ENCODE measurements at places on chromosomes 3 and 15.

DNA sequence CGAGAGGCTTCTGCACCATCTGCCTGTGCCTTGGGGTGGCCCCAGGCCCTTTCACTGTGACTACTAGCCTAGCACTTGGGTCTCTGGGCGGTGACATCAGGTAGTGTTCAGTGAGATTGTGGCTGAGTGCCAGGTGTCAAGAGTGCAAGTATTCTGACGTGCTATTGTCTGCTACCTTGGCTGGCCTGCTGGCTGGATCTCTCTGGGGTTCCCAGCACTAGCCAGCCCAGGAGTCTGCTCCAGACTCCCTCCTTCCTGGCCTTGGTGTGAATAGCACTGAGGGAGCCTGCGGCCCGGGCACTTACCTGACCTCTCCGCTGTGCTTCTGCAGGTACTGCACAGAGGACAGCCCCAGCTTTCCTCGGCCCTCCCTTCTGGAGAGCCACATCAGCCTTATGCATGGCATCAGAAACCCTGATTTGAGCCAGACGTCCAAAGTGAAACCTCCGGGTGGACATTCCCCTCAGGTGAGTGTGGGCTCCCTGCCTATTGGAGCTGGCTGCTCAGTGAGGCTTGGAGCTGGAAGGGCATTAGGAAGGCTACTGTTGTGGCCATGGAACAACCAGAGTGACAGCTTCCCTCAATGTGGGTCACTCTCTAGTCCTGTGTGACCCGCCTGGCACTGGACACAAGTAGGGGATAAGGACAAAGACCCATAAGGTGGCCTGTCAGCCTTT lies 17.5 kb upstream of the ALPK3 start:
- no peak for DNase-seq

- no peak for DNase-seq
These were observed 4.0 kb upstream of the AQR start for GRCh38 chr15:34973512-34973911.

DNA sequence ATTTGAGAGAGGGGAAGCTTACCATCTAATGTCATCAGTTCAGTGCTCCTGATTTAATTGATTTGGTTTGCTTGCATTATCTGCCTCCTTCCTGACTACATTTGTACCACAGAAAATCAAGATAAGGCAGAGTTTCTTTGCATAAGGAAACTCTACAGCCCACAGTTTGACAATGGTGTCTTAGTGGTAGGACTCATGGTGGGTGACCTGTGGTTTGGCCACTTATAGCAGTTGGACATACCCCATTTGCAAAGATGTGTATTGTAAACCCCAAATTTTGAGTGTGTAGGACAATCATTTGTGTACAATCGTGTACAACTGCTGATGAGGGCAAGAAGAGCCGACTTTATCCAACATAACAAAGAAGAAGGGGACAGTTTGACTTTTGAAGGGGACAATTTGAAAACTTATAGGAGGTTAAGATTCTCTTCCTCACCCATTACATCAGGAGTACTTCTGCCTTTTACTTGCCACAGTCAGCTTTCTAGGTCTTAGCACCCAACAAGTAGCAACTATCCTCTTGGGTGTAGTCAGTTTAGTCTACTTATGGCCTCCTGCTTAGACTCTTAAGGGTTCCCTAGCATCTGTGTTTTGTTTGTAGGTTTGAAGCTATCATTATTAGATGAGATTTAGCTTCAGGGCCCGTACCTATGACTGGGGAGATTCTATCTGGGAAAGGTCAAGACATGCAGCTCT lies 6.2 kb downstream of the TGFBR2 start:
- no peak for DNase-seq

DNA sequence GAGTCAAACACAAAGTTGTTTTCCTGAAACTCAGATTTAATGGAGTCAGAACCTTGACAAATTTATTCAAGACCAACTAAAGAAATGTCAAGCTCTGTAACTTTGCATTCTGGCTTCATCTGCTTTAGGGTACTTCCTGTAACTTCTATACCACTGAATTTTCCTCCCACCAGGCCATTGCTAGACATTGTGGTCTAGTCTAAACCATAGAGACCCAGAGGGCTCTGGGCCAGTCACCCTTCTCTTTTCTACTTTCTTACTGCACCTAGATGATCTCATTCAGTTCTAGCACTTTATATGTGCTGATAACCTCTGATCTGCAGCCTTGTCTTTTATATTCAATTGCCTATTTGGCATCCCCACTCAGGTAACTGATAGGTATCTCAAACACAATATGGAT lies 2.8 kb upstream of the OR5K1 start:
- DNase-seq = no peak

DNA sequence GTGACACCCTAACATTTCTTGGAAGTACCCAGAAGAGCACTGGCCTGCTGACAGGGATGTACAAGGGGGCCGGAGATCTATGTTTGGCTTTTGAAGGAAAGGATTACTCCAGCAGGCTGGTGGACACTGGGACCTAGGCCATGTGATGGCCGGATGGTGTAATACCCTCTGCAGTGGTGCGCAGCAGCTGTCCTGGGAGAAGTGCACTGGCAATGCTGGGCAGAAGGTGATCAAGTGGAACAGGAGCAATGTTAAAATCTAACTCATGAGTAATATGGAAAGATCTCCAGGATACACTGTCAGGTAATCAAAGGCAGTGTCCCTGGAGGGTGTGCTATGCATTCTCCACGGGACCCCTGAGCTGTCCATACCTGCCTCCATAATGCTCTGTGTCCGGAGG lies 71.2 kb upstream of the POMGNT2 start:
- no peak for DNase-seq

DNA sequence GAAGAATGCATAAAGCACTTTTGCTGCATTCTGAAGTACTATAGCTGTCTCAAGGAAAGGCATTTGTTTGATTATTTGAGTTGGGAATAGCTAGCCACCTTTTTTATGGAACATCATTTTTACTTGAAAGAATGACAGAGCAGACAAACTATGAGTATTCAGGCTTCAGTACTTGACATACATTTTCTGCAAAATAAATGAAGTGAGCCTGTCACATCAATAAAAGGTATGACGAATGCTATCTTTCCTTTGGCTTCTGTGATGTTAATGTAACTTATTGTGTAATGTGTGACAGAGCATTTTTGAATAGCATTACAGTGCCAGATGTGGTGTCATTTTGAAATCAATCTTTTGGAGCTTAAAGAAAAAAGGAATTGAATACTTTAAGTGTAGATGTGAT lies 440.3 kb upstream of the ONECUT1 start:
- no peak for DNase-seq

DNA sequence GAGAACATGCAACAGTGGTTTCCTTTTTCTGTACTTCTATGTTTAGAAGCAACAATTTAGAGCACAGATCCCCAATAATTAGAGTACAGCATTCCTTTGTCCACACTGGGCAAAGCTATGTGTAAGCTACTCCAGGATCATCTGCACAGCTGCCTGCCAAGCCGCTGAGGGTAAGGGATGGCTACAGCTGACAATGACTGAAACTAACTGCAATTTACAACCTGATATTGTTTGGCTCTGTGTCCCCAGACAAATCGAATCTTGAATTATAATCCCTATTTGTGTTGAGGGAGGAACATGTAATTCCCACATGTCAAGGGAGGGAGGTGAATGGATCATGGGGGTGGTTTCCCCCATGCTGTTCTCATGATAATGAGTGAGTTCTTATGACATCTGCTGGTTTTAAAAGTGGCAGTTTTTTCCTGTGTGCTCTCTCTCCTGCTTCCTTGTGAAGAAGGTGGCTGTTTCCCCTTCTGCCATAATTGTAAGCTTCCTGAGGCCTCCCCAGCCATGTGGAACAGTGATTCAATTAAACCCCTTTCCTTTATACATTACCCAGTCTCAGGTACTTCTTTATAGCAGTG lies 54.8 kb upstream of the TNFSF10 start:
- no peak for DNase-seq

- no peak for DNase-seq
These were observed 4.9 kb downstream of the EPB42 start for GRCh38 chr15:43215961-43216360.

DNA sequence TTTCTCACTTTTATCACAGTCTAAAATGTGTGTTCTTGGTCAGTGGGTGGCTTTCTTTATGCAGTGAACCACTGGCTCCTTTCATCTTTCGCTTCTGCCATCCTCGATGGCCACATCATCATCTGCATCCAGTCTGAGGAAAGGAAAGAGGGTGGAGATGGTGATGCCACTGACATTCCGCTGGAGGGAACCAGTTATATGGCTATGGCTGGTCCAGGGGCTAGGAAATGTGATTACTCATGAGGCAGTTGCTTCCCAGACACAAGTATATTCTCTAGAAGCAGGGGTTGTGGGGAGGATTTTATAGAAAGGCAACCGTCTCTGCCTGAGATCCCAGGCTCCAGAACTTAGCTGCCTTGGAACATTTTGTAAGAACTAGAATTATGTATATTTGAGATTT lies 246.7 kb upstream of the AZI2 start:
- DNase-seq = no peak

DNA sequence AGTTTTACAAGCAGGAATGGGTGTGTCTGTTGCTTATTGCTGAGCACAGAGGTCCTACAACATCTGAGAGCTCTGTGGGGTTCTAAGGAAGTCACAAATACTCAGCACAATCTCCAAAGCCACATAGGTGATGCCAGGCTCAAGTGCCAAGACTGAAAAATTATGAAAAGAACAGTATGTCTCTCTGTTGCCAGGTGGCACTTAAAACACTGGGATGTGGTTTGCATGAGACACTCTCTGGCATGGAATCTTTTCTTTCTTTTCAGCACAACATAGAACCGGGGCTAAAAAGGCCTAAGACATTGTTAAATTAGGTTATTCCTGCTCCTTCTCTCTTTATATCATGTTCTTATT lies 127.3 kb upstream of the PRICKLE2 start:
- DNase-seq = no peak

DNA sequence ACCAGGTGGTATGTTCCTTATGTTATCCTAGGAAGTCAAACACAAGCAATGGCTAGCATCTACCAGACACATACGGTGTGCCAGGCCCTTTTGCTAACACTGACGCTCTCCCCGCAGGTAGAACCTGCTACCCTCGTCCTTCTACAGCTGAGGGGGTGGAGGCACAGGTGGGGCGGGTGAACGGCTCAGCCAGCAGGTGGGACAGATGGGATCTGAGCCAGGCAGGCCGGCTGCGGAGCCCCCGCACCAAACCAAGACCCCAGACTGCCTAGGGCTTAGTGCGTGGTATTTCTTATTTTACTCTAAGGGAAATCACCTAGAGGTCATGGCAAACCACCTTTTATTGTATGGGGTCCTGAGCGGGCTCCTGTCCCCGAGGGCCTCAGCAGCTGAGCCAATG lies 53.9 kb upstream of the PCSK6 start:
- DNase-seq = no peak

- no peak for DNase-seq
These were observed 129.1 kb downstream of the RAP2B start for GRCh38 chr3:153291059-153291685.

DNA sequence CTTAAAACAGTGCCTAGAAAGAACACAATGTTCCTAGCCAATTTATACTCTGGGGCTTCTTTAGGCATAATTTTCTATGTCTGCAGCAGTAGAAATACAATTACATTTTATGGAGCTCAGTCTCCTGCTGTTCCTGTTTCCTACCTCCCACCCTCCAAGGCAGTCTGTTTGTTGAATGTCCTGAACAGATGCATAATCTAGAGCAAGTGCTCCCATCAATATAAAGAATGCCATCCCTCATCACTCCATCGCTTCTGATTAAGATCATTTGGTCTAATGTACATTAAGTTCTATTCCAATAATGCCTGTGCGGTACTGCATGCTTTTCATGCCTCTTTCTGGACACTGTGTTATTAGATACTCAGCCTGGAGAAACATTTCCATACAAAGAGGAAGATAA lies 869.8 kb upstream of the CFAP20DC start:
- no peak for DNase-seq

DNA sequence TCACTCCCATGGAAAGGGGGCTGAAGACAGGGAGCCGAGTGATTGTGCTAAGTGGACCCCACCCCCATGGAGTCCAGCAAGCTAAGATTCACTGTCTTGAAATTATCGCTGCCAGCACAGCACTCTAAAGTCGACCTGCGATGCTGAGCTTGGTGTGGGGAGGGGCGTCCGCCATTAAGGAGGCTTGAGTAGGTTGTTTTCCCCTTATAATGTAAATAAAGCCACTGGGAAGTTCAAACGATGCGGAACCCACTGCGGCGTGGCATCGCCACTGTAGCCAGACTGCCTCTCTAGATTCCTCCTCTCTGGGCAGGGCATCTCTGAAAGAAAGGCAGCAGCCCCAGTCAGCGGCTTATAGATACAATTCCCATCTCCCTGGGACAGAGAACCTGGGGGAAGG lies 10.9 kb upstream of the SRGAP3 start:
- peak; percentile 19 for DNase-seq

GRCh38 chr15:34855893-34856292 lies 60.5 kb upstream of the ACTC1 start:
- DNase-seq = no peak

GRCh38 chr3:141485641-141486495 lies 959 bp upstream of the RASA2 start:
- DNase-seq = no peak

GRCh38 chr3:49703443-49703927 lies 14.1 kb downstream of the RNF123 start:
- peak; percentile 31 for DNase-seq

GRCh38 chr3:188008582-188009213 lies 145.3 kb upstream of the LPP start:
- DNase-seq = no peak

- DNase-seq = no peak
These were observed 41.2 kb downstream of the TUBGCP4 start for GRCh38 chr15:43412096-43412495.

DNA sequence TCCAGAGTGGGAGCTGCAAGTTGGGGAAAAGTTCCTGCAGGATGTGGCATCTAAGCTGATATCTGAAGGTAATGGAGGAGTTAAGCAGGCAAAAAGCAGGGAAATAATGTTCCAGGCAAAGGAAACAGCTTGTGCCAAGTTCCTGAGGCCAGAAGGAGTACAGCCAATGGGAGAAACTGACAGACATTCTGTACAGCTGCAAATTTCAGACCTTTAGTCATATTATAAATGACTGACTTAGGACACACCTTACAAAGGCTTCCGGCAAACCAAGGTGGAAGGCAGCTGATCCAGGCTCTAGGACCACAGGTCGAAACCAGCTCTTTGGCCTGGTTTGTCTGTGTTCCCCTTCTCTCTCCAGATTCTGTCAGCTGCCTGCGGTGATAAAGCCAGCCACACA lies 9.3 kb downstream of the WWTR1 start:
- DNase-seq = no peak

Data from NCI-H510A treated with DMSO at 0.1 percent for 48 hours (cell line).